NCI-H82 (cell line): ENCODE measurements at places on chromosomes 6 and 20.

- no peak for DNase-seq
Measured at GRCh38 chr6:10534419-10534762, 13.2 kb downstream of the GCNT2 start.

GRCh38 chr6:15332446-15332845 lies 86.6 kb downstream of the JARID2 start:
- DNase-seq = peak; percentile 47

DNA sequence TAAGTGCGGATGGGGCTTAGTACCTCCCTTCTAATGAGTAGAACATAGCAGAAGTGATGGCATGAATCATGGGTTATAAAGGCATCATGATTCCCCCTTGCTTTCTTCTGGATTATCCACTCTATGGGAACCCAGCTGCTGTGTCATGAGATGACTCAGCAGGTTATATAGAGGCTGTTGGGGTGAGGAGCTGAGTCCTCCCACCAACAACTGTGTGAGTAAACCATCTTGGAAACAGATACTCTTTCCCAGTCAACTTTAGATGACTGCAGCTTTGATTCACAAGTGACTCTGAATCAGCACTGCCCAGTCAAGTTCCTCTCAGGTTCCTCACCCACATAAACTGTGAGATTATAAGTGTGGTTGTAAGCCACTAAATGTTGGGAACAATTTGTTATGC lies 46.3 kb downstream of the FAM83B start:
- peak; percentile 25 for DNase-seq

GRCh38 chr6:29907637-29908340 lies 34.5 kb upstream of the HLA-A start:
- no peak for DNase-seq

- DNase-seq = no peak
Measured at GRCh38 chr6:150765067-150765764, 100.3 kb upstream of the MTHFD1L start.

- DNase-seq = no peak
Measured at GRCh38 chr6:85464260-85464644, 14.4 kb downstream of the NT5E start.

DNA sequence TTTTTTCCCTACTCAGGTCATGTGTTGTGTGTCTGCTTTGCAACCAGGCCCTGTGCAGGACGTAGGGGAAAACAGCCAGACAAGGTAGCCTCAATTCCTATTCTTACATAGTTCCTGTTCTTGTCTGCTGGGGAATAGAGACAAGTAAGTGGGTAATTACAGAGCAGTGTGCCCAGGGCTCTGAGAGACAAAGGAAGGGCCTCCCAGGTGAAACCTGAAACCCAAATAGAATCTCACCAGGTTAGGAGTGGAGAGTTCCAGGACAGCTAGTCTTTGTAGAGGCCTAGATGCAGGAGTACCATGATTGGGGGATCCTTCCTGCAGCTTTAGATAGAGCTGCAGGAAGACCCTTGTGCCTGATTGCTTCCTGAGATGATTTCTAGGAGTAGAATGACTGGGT lies 48.4 kb downstream of the DHX35 start:
- no peak for DNase-seq

GRCh38 chr6:27505209-27506027 lies 32.5 kb upstream of the ZNF184 start:
- DNase-seq = peak; percentile 85

DNA sequence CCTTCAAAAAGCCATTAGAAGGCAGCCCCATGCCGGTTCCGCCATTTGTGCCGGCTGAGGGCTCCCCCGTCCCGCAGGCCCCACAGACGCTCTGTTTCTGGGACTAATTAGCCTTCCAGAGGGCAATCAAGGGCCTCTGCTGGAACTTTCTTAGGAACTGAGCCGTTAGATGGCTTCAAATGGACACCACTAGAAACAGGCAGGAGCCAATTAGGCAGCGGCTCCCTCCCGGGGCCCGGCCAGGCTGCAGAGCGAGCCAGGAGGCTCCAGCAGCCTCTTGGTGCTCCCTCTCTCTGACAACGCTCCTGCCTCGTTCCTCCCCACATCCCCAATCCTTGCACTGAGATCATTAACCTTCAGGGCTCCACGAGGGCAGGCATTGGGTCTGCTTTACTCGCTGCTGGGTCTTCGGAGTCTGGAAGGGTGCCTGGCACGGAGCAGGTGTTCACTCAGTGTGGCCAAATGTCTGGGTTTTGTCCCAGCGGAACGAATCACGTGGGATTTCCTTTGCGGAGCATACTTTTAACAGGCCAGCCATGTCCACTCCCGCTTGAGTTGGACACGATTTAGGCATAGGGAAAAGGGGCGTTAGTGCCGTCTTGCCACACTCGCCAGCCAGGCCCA lies 98.3 kb downstream of the TMEM242 start:
- DNase-seq = no peak

- DNase-seq = peak; percentile 10
Measured at GRCh38 chr6:107917451-107918375, 40.3 kb downstream of the SEC63 start.

DNA sequence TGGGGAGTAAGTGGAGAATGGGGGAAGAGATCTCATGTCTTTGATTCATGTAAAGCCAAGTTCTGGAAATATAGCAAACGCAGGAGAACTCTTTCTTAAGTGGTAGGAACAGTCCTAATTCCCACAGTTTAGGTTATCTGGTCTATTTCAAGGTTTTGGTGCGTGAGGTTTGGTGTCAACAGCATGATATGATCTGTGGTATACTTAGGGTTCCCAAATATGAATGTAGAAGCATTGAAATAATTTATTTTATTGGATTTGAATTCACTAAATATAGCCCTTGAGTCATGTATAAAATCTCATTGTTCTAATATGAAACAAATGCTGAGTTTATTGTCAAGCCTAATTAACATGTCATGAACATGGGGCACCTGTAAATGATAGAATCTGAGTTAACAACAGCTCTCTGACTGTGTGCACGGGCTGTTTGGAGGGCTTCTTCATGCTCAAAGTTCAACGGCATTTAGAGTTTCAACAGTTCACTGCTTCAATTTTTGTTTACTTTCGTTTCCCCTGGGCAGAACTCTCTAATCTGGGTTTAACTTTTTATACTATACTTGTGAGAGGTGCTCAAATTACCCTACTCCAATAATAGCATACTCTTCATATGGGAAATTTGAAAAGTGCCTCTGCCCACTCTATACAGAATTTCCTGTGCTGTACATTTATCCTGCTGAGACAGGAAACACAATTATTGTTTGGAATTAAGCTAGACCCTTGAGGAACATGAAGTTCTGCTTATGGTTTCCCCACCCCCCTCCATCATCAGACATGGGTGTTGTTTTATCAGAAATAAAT lies 236.3 kb upstream of the ZNF217 start:
- DNase-seq = no peak

DNA sequence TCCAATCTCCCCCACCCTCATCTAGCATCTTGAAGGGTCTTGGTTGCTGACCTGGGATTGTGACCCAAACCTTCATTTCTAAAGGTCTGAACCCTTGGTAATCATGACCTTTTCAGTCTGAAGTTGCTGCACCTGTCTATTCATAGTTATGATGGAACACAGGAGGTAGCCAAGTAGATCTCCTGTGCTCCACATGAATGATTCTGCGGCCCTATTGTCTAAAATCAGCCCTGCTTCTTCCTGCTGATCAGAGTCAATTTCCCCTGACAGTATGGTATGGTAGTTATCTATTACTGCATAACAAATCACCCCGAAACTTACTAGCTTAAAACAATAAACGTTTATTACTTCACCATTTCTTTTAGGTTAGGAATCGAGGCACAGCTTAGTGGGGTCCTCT lies 9.0 kb downstream of the OR2B6 start:
- no peak for DNase-seq

DNA sequence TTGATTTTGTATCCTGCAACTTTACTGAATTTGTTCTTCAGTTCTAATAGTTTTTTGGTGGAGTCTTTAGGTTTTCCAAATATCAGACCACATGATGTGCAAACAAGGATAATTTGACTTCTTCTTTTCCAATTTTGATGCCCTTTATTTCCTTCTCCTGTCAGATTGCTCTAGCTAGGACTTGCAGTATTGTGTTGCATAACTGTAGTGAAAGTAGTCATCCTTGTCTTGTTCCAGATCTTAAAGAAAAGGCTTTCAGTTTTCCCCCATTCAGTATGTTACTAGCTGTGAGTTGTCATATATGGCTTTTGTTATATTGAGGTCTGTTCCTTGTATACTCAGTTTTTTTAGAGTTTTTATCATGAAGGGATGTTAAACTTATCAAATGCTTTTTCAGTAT lies 4.6 kb downstream of the MICB start:
- no peak for DNase-seq

- no peak for DNase-seq
Measured at GRCh38 chr20:20754714-20755113, 42.3 kb upstream of the RALGAPA2 start.
